ENCODE measurements at places on chromosomes 3 and 15.
A peak's percentile ranks its signal among the peaks of the same experiment; 100 is the strongest.

- no peak for DNase-seq
Measured at GRCh38 chr3:96833301-96833700, 18.9 kb downstream of the EPHA6 start.

DNA sequence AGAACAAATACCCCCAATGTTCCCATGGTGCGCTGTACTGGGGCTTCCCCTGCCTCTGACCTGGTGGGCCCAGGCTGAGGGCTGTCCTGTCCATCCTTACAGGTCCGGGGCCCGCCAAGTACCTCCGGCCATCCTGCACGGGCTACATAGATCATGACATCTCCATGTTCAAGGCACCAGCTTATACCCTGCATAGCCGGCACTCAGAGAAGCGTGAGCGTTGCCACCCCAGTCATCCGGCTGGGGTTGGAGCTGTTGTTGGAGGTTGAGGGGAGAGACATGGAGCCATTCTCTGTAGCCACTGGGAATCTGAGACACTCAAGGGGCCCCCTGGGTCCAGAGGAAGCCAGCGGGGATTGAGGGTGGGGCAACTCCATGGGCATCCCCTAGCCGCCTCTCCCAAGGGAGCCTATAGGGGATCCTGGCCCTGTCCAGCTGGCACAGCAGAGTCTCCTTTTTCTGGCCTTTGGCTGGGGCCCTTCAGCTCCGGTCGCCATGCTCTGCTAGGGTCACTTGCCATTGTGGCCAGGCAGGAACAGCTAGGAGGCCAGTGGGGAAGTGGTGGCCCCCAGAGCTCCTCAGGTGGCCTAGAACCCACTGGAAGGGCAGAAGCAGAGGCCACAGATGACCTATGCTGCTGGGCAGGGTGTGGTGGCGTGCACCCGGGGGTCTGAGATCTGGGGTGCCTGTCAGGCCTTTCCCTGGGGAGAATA, 12.5 kb upstream of the CSPG4 start:
- no peak for DNase-seq

DNA sequence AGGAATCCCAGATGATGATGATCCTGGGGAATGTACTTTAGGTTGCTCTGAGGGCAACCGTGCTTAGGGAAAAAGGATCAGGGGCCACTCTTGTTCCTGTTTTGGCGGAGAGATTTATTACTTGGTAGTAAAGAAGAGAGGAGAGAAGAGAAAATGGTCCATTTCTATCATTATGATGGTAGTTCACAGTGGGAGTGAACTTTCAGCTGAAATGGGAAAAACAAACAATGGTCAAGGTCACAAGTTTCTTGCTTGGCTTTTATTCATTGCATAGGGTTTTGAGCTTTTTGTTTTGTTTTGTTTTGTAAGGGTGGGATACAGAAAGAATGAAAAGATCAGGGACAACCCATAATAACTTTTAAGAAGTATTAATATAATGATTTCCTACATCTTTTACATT, 7.7 kb upstream of the UMPS start:
- no peak for DNase-seq

- no peak for DNase-seq
Measured at GRCh38 chr15:77839456-77839855, 206.7 kb upstream of the LINGO1 start.

DNA sequence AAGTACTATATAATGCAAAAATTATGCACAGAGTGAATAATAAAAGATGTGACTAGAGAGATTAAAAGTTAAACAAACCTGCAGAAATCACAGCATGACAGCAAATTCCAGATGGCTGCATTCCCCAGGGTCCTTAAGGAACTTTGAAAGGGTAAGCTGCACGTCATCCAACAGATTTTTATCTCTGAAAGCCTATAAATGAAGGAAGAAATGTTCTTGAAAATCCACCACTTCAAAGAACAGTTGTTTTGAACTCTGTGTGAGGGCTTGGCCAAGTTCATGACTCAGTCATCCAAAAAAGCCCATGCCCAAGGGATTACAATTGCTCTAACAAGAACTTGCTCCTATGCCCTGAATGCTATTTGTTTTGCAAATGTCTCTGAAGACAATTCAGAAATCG, 603.6 kb downstream of the PLOD2 start:
- DNase-seq = no peak

DNA sequence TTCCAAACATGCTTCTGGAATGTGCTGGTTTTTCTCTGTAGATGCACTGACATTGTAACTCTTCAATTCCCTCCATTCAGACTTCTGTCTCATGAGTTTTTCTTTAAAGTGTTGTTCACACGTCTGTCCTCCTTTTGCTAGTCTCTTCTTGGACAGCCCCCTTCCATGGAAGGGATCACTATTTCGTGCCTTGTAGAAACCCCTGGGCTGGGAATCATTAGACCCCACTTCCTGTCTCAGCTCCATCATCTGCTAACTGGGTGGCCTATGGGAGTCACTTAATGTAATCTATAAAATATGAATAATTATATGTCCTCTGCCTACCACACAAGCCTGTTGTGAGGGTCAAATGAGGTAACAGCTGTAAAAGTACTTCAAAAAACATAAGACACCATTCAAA, 110.6 kb downstream of the THSD4 start:
- DNase-seq = no peak

GRCh38 chr3:49877716-49878115, 8.0 kb upstream of the CAMKV start:
- no peak for DNase-seq

DNA sequence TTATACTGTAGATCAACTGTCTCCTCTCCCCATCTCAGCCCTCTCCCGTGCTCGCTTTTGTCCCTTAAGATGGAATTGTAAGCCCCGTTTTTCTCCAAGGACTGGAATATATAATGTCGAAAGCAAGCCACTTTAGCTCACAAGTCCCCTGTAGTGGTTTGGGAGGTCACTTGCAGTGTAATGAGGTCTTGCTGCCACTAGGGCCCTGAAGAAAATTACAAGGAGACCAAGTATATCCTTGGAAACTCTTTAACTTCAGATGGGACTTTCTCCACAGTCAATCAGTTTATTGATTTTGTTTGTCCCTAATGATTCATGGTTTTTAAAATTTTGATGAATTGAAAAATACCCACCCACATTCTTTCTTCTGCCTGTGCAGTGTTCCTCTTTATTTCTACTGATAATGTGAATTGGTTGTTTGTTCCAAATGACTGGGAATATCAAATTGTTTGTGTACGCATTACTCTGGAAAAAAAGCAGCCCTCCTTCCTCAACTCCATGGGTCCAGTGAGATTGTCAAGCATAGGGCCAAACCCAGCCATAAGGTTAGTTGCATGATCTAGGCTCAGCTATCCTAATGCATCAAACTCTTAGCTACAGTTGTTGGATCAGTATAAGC, 294.8 kb downstream of the MCTP2 start:
- no peak for DNase-seq

- no peak for DNase-seq
Measured at GRCh38 chr3:105653868-105654267, 214.9 kb downstream of the CBLB start.

DNA sequence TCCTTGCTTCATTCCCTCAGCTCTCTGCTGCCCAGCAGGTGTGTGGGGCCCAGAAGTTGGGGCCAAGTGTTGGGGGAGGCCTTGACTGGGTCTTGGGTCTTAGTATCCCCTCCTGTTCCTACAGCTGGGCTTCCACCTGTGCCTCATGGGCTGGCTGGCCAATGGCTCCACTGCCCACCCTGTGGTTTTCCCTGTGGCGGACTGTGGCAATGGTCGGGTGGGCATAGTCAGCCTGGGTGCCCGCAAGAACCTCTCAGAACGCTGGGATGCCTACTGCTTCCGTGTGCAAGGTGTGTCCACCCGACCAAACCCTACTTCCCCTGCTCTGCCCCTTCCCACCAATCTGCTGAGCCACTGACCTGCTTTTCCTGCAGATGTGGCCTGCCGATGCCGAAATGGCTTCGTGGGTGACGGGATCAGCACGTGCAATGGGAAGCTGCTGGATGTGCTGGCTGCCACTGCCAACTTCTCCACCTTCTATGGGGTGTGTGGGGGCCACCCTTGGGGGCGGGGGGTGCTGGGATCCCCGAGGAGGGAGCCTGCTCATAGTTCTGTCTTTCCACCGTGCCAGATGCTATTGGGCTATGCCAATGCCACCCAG, 10.9 kb downstream of the NT5DC2 start:
- no peak for DNase-seq

DNA sequence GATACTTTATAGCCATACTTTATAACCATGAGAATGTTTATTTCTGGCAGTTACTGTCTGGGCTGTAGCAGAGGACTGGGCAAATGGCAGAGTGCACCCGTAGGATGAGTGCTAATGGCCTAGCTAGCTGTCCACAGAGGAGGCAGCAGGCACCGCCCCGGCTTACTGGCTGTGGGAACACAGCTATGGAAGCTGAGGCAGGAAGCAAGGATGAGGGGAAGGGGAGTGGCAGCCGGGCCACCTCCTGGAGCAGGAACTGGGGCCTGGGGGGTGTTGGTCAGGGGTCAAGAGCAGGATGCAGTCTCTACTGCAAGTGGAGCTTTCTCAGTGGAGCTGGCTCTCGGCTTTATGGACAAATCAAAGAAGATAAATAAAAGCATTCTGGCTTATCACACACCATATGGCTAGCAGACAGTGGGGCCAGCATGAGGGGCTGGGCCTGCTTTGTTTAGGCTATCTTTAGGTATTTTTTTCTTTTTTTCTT, 316.8 kb upstream of the CTDSPL start:
- no peak for DNase-seq

GRCh38 chr3:194930377-194931204, 244.9 kb downstream of the FAM43A start:
- peak; percentile 72 for DNase-seq

DNA sequence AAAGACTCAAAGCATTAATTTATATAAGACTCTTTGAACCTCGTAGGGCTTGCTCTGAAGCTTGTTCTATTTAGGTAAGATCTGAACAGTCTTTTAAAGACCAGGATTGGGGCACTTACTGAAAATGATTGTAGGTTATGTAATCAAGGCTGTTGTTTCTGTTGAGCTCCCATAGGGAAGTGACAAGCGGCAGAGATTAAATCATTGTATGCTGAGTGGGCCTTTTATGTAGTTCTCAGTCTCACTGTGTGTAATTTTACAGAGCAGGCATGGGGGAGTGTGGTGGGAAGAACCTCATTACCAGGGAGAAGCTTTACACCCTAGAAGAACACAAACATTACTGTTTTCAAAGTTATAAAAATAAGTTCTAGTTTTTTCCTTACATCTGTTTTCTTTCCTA, 160.0 kb upstream of the SNTN start:
- DNase-seq = no peak

DNA sequence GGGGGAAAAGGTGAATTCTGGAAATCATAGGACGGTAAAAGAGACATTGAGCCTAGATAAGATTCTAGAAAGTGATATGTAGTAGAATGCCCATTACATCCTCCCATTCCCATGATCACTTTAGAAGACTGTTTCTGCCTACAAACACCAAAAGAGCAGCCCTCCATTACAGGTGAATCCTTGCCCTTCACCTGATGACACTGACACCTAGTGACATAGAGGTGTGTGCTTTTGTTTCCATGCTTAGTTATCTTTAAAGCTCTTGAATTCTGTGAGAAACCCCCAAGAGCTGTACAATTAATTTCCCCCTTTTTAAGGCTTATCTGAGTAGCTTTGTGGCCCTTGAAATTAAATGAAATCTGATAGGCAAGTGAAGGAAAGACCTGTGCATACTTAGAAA, 8.3 kb upstream of the BBX start:
- no peak for DNase-seq

DNA sequence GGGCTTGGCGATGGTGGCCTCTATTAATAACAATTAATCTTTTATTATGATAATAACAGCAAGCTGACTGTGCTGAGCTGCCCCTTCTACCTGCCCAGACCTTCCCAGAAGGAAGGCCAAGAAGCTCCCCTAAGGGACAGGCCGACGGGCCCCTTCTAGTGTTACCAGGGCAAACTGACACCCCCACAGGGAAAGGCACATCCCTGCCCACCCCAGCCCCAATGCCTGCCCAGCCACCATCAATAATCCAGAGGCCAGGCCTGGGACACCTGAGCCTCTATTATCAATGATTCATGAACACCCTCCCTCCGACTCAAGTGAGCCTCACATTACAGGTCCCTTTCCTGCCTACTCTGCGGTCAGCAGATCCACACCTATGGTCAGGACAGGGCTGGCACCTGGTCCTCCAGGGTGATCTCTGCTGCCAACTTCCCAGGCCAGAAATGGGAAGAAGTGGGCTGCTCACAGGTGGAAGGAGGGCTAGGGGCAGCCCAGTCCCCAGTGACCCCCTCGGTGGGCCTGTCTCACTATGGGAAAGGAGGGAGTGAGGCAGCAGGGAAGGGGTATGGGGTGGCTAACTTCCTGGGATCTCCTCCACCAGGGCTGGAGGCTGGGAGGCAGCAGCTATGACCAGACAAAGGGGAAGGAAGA, 1.8 kb downstream of the TWF2 start:
- no peak for DNase-seq

DNA sequence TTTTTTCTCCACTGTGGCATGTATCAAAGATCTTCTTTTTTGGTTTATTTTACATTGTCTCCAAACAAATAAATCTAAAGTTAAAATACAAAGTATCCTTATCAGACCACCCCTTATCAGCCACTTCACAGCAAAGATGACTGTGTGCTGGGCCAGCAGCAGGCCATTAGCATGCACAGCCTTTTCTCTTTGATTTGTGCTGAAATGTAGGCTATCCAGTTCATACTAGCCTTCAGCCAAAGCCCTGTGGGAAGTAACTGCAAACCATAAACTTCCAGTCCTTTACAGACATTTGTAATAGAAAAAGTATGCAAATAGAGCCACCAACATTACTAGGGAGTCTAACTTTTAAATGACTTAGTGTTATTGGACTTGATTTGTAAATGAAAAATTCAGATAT, 816.3 kb downstream of the FHIT start:
- DNase-seq = no peak

DNA sequence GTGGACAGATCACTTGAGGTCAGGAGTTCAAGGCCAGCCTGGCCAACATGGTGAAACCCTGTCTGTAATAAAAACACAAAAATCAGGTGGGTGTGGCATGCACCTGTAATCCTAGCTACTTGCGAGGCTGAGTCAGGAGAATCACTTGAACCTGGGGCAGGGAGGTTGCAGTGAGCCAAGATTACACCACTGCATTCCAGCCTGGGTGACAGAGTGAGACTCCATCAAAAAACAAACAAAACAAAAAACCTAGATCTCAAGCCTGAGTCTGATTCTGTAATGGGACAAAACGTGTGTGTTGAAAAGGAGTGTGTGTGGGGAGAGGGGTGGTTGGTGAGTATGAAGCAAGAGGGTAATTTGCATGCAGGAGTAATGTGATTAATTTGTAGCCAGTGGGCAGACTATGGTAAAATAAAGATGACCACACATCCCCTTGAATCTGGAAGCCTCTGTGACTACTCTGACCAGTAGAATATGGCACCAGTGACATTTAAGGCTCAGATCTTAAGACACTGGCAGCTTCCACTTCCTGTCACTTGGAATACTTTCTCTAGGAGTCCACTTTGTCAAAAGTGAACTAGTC, 18.4 kb upstream of the OPA1 start:
- DNase-seq = no peak

DNA sequence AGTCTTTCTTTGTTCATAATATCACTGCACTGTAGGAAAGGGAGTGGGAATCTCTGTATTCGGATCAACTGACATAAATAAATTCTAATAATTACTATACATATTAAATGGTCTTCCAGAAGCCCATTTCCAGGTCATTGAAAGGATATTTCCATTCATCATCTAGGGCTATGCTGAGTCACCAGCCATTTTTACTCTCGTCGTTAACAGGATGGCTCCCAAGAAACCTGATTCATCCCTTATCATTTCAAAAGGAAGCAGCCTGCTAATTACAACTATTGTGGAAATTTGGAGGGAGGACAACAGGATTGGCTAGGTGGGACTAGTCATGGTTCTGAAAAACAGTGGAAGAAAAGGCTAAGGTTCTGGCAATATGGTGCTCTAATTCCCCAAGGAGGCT, 13.6 kb downstream of the GMNC start:
- DNase-seq = no peak

GRCh38 chr3:184440151-184440550, 60.3 kb downstream of the CHRD start:
- no peak for DNase-seq
